CD4-positive, alpha-beta T cell treated with Interleukin-10 for 1 hour (primary cell): ENCODE measurements at places on chromosomes 1 and 21.

- no peak for DNase-seq
Measured at GRCh38 chr1:54842963-54843362, 41.8 kb upstream of the TTC22 start.

DNA sequence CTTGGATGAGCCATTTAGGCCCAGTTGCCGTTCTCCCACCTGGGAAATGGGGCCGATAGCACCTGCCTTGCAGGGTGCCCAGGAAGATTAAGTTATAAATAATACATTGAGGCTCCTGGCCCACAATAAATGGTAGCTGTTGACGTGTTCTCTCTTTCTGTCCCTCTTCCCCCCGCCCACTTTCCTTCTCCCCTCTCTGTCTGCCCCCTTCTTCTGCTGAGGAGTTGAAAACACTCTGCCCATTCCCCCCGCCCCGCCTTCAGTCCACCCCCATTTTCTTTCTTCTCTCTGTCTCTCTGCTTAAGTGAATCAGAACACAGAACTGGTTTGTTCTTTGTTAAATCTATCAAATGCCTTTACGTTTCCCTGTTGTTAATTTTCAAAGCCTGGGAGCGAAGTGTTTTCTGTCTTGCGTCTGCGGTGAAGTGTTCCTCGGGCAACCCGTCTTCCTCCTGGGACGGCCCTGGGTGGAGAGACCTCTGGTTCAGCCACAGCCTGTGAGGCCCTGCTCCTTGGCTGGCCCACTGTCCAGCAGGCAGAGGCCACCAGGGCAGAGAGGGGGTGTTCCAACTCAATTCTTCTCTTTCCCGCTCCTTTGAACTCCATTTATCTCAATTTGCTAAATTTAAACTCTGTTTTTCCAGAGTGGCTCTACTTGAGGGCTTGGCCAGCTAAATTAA is 29.3 kb upstream of the SELENON start:
- DNase-seq: no peak

GRCh38 chr1:109864930-109865612 is 45.6 kb upstream of the CSF1 start:
- DNase-seq: no peak

GRCh38 chr1:182145441-182145840 is 83.9 kb upstream of the ZNF648 start:
- DNase-seq: no peak

DNA sequence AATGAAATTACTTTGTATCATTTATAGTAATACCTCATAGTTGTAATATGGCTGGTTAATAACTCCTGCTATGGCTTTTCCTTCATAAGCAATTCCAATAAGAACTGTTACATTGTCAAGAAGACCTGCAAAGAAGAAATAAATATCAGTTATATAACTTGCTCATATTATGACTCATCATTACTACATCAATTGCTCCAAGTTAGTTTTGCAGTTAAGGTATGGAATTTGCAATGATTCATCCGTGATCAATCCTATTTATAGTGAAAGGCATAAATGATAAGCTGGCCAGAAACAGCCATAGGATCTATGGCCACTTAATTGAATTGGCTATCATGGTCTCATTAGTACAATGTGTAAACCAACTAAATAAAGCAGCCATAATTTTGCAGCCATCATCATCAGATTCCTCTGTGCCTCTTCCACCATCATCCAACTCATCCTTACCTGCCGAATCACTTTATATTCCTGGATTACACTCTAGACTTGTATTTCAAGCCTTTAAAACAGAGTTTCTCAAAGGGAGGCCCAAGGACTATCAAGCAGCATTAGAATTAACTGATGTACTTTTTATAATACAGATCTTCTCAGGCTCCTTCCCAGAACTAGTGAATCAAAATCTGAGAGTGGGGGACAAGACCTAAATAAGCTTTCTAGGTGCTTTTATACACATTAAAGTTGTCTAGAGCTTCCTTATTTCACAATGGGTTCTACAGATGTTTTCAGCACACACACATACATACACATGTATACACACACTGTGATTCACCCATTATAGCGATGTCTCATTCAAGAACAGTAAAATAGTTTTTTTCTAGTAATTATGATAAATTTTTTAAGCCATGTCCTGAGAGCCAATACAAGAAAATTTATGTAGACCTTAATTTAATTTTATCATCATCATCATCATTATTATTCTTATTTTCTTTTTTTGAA is 21.2 kb upstream of the EPRS1 start:
- no peak for DNase-seq

DNA sequence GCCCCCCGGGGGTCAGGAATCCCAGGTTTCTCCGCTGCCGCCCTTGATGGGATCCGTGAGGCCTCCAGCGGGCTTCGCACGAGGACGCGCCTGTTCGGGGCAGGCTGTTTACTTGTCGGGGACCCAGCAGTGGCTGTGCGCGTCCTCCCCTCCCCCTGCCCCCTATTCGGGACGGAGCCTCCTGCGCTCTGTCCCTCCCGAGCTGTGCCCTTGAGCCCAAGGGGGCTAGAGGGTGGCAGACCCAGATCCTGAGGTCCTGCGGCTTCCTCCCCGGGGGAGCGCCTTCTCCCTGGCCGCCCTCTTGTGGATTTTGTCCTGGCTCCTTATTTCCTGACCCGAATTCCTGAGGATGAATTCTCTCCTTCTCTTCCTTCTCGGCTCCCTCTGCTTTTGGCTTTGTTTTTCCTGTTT is 38.4 kb downstream of the PIK3CD start:
- DNase-seq: no peak

DNA sequence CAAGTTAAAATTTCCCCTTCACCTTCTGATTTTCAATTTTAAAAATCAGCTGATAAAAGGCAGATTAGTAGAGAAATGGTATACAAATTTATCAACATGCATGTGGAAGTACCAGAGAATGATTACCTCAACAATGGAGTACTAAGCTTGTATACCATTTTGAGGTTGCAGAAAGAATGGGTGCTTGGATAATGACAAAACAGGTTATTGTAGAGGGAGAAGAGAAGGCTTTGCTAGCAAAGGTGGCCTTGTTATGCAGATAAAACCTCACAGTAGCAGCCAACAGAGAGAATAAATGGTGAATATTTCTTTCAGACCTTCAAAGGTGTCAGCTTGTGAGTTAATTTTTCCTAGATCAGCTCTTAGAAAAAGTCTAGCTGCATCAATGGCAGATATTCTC is 1174.9 kb upstream of the ADGRL4 start:
- DNase-seq: no peak

- peak; percentile 18 for DNase-seq
Measured at GRCh38 chr21:41817228-41817627, 50.4 kb upstream of the RIPK4 start.

GRCh38 chr1:54207287-54207686 is 7.3 kb downstream of the MRPL37 start:
- no peak for DNase-seq

GRCh38 chr1:159318784-159319551 is 16.8 kb downstream of the FCER1A start:
- DNase-seq: no peak

GRCh38 chr1:235107368-235108184 is 21.1 kb downstream of the TOMM20 start:
- DNase-seq: no peak

DNA sequence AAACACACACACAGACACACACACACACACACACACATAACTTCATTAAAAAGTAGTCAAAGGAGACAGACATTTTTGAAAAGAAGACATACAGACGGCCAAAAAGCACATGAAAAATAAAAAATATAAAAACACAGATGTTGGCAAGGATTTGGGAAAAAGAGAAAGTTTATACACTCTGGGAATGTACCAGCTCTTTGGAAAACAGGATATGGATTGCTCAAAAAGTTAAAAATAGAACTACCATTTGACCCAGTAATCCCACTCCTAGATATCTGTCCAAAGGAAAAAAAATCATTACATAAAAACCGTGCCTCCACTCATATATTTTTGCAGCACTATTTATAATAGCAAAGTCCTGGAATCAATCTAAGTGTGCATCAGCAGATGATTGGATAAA is 128.4 kb upstream of the C21orf91 start:
- DNase-seq: no peak

- no peak for DNase-seq
Measured at GRCh38 chr1:192350356-192350755, 33.6 kb downstream of the RGS21 start.

DNA sequence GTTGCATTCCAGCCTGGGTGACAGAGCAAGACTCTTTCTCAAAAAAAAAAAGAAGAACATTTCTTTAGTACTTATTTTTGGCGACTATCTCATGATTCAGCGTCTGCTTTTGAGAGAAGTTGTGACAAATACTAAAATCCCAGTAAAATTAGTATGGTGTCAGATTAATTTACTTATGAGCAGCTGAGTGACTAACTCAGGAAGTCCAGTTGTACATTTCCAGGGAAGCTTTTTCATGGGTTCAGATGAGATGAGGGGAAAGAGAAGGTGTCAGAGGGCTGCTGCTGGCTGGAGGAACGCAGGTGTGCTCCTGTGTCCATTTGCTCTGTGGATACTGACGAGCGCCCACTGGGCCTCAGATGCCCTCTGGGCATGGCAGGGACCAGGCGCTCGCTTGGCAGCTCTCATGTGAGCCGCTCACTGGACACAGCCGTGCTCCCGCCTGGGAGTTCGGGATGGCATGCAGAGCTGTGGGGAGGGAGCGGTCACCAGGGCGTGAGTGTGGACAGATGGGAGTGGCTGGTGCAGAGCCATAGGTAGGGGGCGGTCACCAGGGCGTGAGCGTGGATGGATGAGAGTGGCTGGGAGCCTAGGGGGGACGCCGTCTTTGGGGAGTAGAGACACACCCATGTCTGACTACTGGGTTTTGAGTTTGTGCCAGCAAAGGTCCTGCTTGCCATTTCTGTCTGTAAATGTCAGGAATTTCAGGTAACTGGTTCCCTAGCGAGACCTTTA is 55.0 kb downstream of the ADARB1 start:
- DNase-seq: no peak

- DNase-seq: no peak
Measured at GRCh38 chr1:50231209-50231608, 122.5 kb downstream of the ELAVL4 start.

- DNase-seq: no peak
Measured at GRCh38 chr21:23402929-23403520, 2204.3 kb downstream of the MRPL39 start.

DNA sequence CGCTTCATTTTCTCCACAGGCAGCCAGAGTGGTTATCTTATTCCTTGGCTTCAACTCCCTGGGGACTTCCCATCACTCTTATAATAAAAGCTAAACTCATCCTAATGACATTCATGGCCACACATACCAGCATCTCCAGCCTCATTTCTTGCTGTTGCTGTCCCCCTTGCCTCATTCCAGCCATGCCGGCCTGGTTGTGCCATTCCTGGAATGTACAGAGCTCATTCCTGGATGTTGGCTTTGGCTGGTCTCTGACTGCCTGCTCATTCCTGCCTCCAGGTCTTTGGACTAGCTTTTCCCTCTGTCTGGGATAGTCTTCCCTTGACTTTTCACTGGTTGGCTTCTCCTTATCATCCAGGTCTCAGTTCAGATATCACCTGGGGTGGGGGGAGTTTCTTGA is 2.4 kb upstream of the PEF1 start:
- no peak for DNase-seq

DNA sequence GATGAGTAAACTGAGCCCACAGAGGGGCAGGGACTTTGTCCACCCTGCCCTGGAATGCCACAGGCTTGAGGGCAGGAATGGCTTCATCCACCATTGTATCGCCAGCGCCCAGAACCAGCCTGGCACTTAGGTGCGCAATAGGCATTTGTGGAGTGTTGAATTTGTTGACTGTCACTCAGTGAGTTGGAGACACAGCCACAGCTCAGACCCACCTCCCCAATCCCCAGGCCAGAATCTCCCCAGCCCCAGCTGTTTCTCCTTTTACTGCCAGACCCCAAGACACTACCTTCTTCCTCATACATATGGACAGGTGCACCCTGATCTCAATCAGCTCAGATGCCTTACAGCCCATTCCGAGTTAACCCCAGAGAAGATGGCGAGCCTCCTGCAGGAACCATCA is 674.5 kb downstream of the MATN1 start:
- DNase-seq: no peak

GRCh38 chr21:38675182-38675824 is 130.4 kb upstream of the ETS2 start:
- DNase-seq: no peak

DNA sequence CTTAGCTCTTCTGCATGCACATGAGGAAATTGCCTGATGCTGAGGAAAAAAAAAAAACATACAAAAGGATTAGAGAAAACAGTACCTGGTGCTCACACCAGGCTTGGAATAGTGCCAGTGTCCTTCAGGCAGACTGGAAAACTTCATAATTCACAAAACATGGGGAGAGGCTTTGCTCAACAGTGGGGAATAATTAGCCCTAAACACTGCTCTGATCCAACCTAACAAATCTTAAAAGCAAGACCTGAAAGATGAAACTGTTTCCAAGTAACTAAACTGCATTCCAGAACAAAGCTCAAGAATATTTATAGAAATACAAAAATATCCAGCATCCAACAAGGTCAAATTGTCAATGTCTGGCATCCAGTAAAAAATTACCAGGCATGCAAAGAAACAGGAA is 124.8 kb downstream of the AK5 start:
- DNase-seq: no peak

DNA sequence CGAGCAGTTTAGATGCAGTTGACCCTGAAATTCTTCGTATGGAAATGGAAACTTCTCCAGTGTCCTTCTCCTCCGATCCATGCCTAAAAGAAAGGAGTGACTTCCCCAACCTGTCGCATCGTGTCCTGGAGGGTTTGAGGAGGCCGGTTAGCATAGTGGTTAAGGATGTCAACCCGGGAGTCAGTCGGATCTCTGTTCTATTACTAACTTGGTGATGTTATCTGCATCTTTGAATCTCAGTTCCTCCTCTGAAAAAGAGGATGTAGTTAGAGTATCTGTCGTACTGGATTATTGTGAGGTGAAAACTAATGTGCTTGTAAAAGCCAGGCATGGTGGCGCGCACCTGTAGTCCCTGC is 684 bp downstream of the ZBTB8B start:
- no peak for DNase-seq

GRCh38 chr1:230157420-230158390 is 90.7 kb downstream of the GALNT2 start:
- no peak for DNase-seq

DNA sequence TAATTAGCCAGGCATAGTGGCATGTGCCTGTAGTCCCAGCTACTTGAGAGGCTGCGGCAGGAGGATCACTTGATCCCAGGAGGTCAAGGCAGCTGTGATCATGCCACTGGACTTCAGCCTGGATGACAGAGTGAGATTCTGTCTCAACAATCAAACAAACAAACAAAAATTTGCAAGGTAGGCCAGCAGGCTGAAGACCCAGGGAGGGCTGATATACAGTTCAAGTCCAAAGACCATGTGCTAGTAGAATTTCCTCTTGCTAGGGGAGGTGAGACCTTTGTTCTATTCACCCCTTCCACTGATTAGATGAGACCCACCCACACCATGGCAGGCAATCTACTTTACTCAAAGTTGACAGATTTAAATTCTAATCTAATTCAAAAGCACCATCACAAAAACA is 31.2 kb upstream of the CNN3 start:
- no peak for DNase-seq

DNA sequence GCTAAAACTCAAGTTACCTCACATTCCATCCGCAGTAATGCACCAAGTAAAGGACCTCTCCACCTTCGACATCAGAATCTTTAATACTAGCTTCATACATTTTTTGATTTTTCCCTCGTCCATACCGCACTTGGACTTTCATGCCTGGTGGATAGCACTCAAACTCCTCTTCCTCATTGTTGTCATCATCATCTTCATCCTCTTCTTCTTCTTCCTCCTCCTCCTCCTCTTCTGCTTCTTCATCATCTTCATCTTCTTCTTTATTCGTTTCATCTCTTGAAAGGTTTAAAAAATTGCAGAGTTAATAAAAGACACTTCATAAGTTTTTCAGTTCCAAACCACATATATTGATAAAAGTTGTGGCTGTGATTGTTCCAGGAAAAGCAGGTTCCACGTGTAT is 52.7 kb upstream of the RBM34 start:
- DNase-seq: no peak

- DNase-seq: no peak
Measured at GRCh38 chr1:38498686-38499085, 360.9 kb downstream of the RRAGC start.
